Mucosa of gallbladder (tissue), 1 donor: ENCODE measurements at places on chromosomes 2 and 18.

DNA sequence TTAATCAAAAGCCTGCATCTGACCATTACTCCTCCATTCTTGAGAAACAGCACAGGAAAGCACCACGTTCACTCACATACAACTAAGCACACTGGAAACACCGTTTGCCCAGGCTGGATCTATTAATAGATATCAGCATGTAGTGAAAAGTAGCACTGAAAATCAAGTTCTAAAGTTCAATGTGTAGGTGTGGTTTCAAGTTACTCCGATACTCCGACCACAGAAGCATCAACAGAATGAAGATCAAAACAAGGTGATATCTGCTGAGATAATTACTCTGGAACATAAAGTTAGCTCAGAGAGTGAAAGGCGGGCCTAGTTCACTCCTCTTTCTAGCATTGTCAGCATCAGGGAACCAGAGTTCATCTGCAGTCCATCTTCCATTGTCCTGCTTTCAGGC, 1367.4 kb upstream of the ACVR2A start:
- no peak for DNase-seq

DNA sequence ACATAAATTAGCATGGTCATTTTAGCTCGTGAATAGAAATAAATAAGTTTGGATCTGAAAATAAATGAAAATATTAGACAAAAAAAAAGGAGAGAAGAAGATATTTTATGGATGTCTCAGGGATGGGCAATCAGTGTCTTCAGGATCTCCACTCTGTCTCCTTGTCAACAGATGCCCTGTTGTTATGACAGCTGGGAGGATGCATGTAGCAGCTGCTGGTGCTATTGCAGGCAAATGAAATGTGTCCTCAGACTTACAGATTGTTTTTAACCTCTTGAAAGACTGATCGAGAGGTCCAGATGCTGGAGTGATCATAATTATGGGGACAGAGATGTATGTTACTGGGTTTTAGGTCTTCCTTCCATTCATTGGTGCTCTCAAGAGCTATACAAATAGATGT, 24.7 kb upstream of the ARL4C start:
- no peak for DNase-seq

- no peak for DNase-seq
Observed at GRCh38 chr18:68447286-68447685, 267.6 kb downstream of the TMX3 start.

DNA sequence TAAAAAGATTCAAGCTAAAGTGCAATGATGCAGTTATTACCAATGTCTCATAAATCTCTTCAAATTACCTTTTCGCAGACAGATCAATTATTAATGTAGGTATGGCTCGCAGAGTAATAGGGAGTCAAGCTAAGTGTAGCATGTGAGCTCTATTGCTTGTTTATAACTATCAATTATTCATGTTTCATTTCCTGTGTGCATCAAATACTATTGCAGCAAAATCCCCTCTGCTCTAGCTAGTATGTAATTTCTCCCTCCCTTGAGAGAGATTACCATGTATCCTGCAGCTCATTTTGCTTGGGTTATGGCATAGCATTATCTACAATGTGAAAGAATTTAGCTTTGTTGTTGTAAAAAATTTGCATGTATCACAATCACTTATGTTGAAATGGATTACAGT, 65.6 kb upstream of the SCN1A start:
- no peak for DNase-seq

DNA sequence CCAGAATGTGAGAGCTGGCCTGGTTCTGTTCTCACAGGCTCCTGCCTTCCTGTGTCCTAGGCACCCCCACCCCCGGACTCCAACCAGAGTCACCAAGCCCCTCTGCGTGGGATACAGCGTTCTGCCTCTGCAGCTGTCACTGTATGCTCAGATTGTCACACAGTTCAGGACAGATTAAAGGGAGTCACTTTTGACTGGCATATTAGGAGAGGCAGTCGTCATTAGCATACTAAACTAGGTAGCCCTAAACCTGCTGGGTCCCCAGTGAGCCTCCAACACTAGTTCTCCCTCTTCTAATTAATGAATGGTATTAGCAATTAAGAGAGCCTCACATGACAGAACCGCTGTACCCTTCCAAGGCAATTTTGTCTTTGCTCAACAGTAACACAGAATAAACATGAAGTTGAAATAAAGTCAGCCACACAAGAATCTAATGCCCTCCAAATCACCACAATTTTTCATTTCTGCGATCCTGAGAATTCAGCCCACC, 340.2 kb downstream of the CMPK2 start:
- no peak for DNase-seq

GRCh38 chr2:12391116-12391515, 325.6 kb upstream of the TRIB2 start:
- DNase-seq = no peak

DNA sequence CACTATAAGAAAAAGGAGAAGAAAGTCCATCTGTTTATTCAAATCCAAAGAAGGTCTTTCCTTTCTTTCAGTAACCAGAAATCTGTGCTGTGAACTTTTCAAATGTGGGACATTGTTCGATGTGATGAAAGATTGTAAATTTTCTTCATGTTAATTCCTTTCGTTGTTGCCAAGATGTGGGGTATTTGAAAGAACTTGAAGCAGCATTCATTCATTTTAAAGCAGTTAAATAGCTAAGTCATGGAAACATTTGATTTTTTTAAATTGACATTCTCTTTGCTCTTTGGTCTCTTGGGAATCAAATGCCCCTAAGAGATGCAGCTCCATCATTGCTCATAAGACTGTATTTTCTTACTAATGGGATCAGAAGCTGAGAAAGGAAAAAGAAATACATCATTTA, 93.7 kb upstream of the EHBP1 start:
- no peak for DNase-seq

GRCh38 chr18:36532815-36533214, 235.3 kb downstream of the FHOD3 start:
- no peak for DNase-seq

- no peak for DNase-seq
Observed at GRCh38 chr2:9675415-9676351, 44.9 kb upstream of the YWHAQ start.

GRCh38 chr2:210337159-210337558, 22.2 kb upstream of the MYL1 start:
- no peak for DNase-seq
